ENCODE measurements at places on chromosomes 6 and 20.

- no peak for DNase-seq
Observed at GRCh38 chr6:136521911-136522310, 28.3 kb downstream of the MAP7 start.

GRCh38 chr6:167817729-167818128, 9.0 kb upstream of the AFDN start:
- DNase-seq: no peak

GRCh38 chr6:20706238-20706938, 172.1 kb downstream of the CDKAL1 start:
- no peak for DNase-seq

- no peak for DNase-seq
Observed at GRCh38 chr20:36645998-36646397, at the start of gene SLA2. Gene SLA2 (minus strand): TSS chr20:36646196. CDS start chr20:36641335, 4,861 bp downstream.

GRCh38 chr6:18985061-18985460, 597.9 kb downstream of the RNF144B start:
- no peak for DNase-seq
